Astrocyte of the hippocampus (primary cell): ENCODE measurements at places on chromosomes 12 and 14.

DNA sequence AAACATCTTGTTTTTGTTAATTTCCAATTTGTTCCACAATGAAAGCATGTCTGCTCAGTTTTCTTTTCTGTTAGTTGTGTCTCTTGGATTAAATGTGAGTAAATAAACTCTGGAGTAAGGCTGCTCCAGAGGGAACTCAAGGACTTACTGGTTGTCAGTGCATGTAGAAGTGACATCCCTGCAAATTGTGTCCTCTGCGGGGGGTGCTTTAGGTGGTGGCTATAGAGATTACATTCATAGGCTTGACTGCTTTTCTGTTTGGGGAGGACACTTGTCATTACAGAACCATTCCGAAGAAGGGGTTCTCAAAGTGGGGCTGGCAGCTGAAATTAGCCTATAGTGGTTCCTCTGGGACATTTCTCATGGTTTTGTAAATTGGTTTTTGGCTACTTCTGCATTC, 8.8 kb downstream of the TMTC2 start:
- no peak for DNase-seq

DNA sequence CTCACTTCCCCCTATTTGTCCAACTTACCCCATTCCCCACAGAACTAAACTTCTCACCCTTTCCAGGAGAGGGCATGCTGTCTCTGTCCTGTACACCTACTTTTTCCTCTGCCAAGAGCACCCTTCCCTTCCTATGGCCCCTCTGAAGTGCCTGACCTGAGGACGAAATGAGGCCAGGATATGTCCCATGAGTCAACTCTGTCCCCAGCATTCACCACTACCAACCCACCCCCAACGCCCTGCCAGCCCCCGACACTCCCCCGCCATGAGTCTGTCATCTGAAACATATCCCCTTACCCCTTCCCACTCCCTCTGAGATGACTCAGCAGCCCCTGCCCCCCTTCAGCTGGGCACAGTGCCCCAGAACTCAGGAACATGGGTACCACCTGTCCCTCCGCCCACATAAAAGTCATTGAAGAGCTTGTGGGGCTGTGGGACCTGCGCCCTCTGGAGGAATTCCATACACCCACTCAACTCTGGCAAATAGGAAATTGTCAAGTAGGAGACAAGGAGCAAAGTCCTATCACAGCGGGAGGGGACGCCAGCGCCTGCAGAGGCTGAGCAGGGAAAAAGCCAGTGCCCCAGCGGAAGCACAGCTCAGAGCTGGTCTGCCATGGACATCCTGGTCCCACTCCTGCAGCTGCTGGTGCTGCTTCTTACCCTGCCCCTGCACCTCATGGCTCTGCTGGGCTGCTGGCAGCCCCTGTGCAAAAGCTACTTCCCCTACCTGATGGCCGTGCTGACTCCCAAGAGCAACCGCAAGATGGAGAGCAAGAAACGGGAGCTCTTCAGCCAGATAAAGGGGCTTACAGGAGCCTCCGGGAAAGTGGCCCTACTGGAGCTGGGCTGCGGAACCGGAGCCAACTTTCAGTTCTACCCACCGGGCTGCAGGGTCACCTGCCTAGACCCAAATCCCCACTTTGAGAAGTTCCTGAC, 26.3 kb downstream of the ITGA7 start:
- DNase-seq = peak; percentile 76

GRCh38 chr14:51224551-51224950, 15.5 kb upstream of the TMX1 start:
- DNase-seq = peak; percentile 6

DNA sequence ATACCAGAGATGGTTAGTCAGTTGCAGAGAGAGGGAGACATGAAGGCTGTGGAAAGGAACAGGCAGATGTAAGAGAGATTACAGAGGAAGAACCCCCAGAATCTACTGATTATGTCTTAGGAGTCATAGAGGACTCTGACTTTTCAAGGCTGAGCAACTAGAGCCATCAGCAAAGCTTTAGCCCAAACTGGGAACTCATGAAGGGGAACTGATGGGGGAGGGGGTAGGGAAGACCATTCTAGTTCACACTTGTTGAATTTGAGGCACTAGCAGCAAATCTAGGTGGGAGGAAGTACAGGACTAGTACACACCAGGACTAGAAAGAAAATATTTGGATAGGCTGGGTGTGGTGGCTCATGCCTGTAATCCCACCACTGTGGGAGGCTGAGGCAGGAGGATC, 10.1 kb downstream of the LGALS3 start:
- no peak for DNase-seq

- no peak for DNase-seq
These were observed 931 bp upstream of the MYF5 start for GRCh38 chr12:80715713-80716249.

- DNase-seq = no peak
These were observed 33.4 kb downstream of the PLEKHG3 start for GRCh38 chr14:64737391-64738280.

- DNase-seq = no peak
These were observed 18.8 kb downstream of the TNFAIP2 start for GRCh38 chr14:103142026-103142425.

GRCh38 chr14:33586806-33587205, 364.1 kb downstream of the EGLN3 start:
- DNase-seq = no peak

DNA sequence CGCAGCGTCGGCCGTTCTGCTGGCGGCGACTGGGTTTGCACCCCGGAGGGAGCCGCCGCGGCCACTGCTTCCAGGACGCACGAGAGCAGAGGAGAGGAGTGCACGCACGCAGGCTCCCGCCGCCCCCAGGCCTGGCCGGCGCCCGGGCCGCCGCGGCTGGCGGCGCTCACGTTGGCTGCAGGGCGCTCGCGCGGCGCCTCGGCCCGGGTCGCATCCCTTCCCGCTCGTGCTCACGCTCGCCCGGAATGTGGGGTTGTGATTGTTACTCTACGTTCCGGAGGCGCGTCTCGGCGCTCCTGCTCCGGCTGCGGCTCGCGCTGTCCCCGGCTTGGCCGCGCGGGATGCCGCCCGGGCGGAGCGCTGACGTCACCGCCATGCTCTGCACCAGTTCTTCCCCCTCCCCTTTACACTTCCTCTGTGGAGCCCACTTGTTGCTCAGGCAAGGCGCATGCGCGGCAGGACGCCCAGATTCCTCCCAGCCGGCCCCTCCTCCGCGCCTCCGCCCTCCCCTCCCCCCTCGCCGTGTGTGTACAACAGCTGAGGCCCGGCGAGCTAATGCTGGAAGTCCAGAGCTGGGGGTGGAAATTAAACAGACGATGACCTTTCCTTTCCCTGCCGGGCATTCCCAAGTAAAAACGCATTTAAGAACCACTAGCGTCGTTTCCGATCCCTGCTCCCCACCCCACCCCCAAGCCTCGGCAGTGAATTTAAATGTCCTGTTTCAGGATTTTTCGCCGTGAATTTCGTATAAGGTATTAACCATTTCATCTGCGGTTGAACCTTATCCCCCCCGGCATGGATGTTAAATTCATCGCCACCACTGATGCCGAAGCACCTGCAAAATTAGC, at the start of gene IRF2BPL:
Gene IRF2BPL, minus strand, starts transcription at position 325 of the 848 bp plus-strand sequence. CDS start 916 bp downstream, outside the sequence.
- DNase-seq = peak; percentile 99

GRCh38 chr12:76346798-76347420, 1.3 kb downstream of the BBS10 start:
- peak; percentile 80 for DNase-seq

- DNase-seq = peak; percentile 9
These were observed 562 bp downstream of the ZFYVE1 start for GRCh38 chr14:73026243-73026844.

GRCh38 chr14:32203928-32204357, 874 bp upstream of the RNU6-8 start:
- DNase-seq = peak; percentile 36

DNA sequence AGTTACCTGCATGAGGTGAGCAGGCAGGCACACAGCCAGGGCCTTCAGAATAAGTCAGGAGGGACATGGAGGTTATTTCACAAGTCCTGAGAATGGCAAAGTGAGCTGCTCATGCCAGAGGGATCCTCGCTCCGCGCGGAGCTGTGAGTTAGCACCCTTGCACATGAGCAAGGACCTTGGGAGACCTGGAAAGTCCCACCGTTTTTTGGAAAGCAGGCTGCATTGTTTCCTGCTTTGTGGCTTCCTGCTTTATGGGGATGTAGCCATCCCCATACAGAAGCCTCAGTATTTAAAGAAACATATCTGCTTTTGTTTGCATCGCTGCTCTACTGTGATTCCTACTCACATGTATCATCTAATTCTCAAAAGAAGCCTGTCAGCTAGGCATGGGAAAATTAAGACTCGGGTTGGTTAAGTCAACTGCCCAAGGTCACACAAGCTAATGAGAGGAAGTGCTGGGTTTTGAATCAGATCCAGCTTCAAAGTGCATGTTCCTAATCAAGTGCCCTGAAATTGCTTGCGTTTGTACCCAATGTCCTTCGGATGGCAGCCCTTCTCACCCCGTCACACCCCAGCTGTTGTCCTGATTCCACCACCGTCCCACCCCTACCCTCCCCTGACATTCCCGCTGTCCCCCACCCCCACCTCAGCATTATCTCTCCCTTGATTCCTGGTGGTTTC, 106.2 kb downstream of the CRACR2A start:
- no peak for DNase-seq

DNA sequence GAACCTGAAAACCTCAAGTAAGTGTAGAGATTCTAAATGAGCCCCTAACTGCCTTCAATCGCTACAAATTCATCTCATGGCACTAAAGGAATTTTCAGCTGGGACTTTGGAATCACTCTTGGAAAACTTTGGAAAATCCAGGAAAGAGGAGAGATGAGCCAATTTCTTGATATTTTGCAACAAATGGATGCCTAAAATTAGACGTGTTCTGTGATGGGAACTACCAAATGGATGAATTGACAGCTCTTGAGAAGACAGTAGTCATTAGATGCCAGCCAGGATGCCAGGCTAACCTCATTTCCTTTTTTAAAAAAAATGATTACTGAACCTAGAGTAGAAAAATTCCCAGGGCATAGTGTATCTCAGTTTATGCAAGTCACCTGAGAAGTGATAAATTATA, 78.3 kb downstream of the NPAS3 start:
- DNase-seq = no peak

- no peak for DNase-seq
These were observed 73.6 kb downstream of the SAMD4A start for GRCh38 chr14:54640506-54640905.

- DNase-seq = peak; percentile 98
These were observed 31.0 kb downstream of the NINJ2 start for GRCh38 chr12:632102-632696.

GRCh38 chr14:28766469-28766955, at the start of gene FOXG1:
FOXG1 (plus strand) TSS chr14:28766787; CDS start chr14:28767280, 493 bp downstream.
- peak; percentile 98 for DNase-seq

GRCh38 chr12:80766210-80766609, 49.5 kb downstream of the MYF5 start:
- no peak for DNase-seq

- DNase-seq = peak; percentile 65
These were observed 9.2 kb downstream of the MED21 start for GRCh38 chr12:27031531-27031930.

- DNase-seq = no peak
These were observed 65.3 kb upstream of the KCNJ8 start for GRCh38 chr12:21839776-21840175.

DNA sequence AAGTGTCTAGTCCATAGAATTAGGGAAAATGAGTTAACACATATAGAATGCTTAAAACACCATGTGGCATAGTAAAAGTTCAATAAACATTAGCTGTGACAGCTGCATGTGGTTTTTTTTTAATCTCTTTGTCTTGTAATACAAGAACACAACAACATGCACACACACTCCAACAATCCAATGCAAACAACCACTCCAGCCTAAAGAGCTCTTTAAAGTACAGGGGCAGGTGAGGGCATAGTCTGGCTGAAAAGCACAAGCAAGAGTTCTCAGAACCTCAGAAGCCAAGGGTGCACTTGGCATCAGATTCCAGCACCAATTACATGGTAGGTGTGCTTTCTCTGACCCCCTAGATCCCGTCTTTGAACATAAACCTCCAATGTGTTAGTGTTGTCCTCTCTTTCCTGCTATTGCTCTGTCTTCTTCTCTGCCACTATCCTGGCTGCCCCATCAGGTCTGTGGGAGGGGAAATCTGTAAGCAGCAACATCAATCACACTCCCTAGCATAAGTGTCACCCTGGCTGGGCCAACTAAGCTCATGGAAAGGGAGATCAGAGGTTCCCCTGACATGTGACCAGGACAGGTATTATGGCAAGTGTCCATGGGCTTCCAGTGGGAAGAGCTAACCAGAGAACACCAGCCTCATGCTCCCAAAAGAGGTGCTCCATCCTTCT, 91.0 kb downstream of the SLC8A3 start:
- no peak for DNase-seq

GRCh38 chr14:90368946-90369721, 27.7 kb upstream of the CALM1 start:
- no peak for DNase-seq

GRCh38 chr12:120689397-120690082, 2.6 kb downstream of the MLEC start:
- DNase-seq = peak; percentile 59

- no peak for DNase-seq
These were observed 132.8 kb upstream of the CPSF6 start for GRCh38 chr12:69106482-69107118.

GRCh38 chr14:57747036-57747435, 118.9 kb downstream of the SLC35F4 start:
- DNase-seq = peak; percentile 61

GRCh38 chr14:55605793-55606192, 25.8 kb downstream of the KTN1 start:
- peak; percentile 45 for DNase-seq

GRCh38 chr12:107594995-107595394, 90.6 kb upstream of the PWP1 start:
- no peak for DNase-seq

DNA sequence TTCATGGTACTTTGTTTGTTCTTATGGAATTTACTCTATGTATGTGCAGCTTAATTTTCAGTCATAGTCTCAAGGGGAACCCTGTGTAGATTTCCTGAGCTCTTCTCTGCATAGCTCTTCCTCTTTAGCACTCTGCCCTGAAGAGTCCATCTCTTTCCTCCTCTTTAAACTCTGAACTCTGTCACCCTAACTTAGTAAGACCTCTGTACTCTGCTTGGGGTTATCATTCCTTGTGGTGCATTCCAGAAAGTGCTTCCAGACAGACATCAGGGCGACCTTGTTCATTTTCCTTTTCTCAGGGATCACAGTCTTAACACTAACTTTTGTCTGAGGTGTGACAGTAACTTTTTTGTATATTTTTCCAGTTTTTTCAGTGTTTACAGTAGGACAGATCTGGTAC, 179.3 kb downstream of the RAD51B start:
- no peak for DNase-seq

GRCh38 chr12:6442836-6443235, 1.9 kb upstream of the CD27 start:
- DNase-seq = no peak

GRCh38 chr14:95713596-95714371, at the start of gene TCL1A:
TCL1A (minus strand) TSS chr14:95714125; CDS start chr14:95714066, 59 bp downstream.
- no peak for DNase-seq

DNA sequence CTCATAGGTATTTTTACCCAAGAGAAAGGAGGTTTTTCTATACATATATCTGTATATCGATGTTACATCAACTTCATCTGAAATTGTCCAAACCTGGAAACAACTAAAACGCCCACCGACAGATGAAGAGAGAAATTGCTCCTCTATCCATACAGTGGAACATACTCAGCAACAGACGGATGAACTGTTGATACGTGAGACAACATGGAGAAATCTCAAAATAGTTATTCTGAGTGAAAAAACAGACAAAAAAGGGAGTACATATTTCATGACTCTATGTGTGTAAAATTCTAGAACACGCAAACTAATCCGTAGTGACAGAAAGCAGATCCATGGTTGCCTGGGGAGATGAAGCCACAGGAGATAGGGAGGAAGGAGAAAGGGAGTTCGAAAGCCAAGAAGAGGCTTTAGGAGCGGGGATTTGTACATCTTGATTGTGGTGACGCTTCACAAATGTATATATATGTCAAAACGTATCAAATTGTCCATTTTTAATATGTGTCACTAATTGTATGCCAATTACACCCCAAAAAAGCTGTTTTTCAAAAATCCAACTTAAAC, 37.6 kb upstream of the C14orf180 start:
- no peak for DNase-seq
